SK-N-SH (cell line): ENCODE measurements at places on chromosomes 4 and X. TPM values are rescaled to one million over a fixed set of nuclear protein-coding genes. Genes with fewer than 3 reads are reported as not detected.

Gene MAGEA2B
- polyA plus RNA-seq, result 17.1 and 29.5 TPM in 2 replicates

Gene CNOT6L
- polyA plus RNA-seq, result 2.3 and 2.8 TPM in 2 replicates

Gene PASD1
- 0.03 and 0.08 TPM in 2 replicates for polyA plus RNA-seq

Gene LANCL3
- polyA plus RNA-seq, result under 0.01 TPM in 2 replicates

Gene CYBB
- not detected in 2 replicates for polyA plus RNA-seq

DNA sequence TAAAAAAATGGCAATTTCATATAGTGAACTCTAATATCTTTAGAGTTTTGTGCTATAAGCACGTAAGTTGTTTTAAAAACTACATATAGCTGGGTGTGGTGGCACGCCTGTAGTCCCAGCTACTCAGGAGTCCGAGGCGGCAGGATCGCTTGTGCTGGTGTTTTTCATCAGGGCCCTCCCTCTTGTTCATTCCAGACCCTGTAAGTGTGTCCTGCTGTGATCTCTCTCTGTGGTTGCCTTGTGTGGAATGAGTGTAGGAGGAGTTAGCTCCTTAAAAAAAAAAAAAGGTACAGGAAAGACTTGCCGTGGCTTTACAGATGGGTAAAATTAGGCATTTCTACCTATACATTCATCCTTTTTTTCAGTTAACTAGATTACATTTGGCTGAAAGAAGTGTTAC lies 35.4 kb downstream of the RBBP7 start:
- H3K4me3 ChIP-seq, result no peak overlapping the region
- H3K27ac ChIP-seq, result no peak overlapping the region
- H3K36me3 ChIP-seq, result peaks cover 42% of the 10 kb centered on the region
- H3K27me3 ChIP-seq, result no peaks in the 10 kb centered on the region

- no peak overlapping the region for H3K27ac ChIP-seq
- no peaks in the 10 kb centered on the region for H3K36me3 ChIP-seq
- no peaks in the 10 kb centered on the region for H3K27me3 ChIP-seq
- H3K4me1 ChIP-seq, result no peaks in the 10 kb centered on the region
- H3K4me3 ChIP-seq, result no peak overlapping the region
Observed at GRCh38 chrX:14194711-14195110, 165.0 kb upstream of the GEMIN8 start.

DNA sequence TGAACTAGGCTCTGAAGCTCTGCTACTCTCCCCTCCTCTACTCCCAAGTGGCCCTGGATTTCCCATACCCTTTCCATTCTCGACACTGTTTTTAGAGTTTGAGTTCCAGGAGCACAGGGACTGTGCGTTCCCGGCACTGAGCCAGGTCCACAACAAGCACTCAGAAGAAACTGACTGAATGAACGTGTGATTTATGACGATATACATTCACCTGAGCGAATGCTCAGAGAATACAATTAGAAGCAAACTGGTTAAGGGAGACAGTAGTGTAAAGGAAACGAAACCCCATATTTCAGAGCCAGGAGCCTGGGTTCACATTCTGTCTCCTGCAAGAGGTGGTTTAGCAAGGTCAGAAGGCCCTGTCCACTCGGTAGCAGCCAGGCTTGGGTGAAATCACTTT lies 1.4 kb upstream of the KIAA0232 start:
- H3K4me1 ChIP-seq, result peaks cover 9% of the 10 kb centered on the region
- no peaks in the 10 kb centered on the region; the same call in 1 of the 2 replicates for H3K27me3 ChIP-seq

- H3K4me3 ChIP-seq, result no peak overlapping the region
- H3K4me1 ChIP-seq, result no peaks in the 10 kb centered on the region
- H3K27me3 ChIP-seq, result no peaks in the 10 kb centered on the region
- no peak overlapping the region for H3K27ac ChIP-seq
- no peaks in the 10 kb centered on the region for H3K36me3 ChIP-seq
Observed at GRCh38 chr4:89746377-89746776, 90.6 kb downstream of the SNCA start.

DNA sequence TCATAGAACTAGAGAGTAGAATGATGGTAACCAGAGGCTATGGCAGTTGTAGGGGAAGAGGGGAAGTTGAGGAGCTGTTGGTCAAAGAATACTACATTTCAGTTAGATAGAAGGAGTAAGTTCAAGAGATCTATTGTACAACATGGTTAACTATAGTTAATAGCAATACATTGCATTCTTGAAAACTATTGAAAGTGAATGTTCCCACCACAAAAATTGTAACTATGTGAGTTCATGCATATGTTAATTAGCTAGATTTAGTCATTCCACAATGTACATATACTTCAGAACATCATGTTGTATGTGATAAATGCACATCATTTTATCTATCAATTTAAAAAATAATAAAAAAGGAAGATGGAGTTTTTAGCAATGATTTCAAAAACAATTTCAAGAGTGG lies 125.3 kb upstream of the IL15 start:
- no peak for DNase-seq
- no peaks in the 10 kb centered on the region for H3K27me3 ChIP-seq
- H3K36me3 ChIP-seq, result no peaks in the 10 kb centered on the region
- no peak overlapping the region for H3K27ac ChIP-seq

DNA sequence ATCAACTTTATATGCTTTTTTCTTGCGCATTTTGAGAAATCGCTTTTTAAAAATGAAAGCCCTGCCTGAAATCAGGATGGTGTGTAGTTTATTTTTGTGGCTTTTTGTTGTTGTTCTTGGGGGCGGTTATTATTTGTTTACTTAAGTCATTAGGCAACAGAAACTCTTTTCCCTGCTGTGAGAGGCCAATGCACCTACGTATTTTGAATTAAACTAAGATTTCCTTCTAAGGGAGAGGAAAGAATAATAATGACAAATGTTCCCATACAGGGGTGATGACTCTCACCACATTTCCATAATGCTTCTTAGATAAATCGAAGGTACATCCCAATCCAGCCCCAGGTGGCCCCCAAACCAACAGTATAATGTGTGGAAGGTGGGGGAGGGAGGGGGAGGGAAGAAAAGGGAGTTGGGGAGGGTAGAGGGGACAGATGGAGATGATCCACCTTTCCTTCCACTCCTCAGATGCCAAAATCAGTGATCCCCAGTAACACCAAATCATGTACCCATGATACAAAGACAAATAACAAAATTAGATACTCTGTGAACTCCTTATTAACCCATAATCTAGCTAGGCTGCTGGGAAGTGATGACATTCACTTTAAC lies 39.6 kb downstream of the ZNF827 start:
- no peak overlapping the region for H3K4me3 ChIP-seq
- H3K36me3 ChIP-seq, result peaks cover 28% of the 10 kb centered on the region
- no peaks in the 10 kb centered on the region for H3K4me1 ChIP-seq

GRCh38 chrX:118948270-118948669 lies 26.1 kb upstream of the LONRF3 start:
- no peaks in the 10 kb centered on the region for H3K4me1 ChIP-seq

DNA sequence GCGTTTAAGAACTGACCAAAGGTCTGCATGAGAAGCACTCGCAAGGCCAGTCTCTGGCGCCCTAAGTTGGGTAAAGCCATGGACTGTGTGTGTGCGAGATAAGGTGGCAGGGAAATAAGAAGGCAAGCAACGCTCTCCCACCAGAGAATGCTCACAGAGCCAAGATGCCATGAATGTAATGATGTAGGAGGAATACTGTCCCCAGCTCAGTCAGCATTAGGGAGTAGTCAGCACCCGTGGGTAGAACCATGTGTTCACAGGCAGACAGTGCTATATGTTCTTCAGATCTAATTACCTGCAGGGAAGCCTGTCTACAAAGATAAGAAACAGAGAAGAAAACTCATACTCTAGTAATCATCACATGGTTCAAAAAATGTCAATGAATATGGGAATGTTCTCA lies 68.8 kb downstream of the SEC24D start:
- H3K4me1 ChIP-seq, result peaks cover 53% of the 10 kb centered on the region
- peak overlapping the region; percentile 84; the same call in 1 of the 2 replicates for H3K27ac ChIP-seq
- peaks cover 59% of the 10 kb centered on the region for H3K36me3 ChIP-seq
- DNase-seq, result no peak

DNA sequence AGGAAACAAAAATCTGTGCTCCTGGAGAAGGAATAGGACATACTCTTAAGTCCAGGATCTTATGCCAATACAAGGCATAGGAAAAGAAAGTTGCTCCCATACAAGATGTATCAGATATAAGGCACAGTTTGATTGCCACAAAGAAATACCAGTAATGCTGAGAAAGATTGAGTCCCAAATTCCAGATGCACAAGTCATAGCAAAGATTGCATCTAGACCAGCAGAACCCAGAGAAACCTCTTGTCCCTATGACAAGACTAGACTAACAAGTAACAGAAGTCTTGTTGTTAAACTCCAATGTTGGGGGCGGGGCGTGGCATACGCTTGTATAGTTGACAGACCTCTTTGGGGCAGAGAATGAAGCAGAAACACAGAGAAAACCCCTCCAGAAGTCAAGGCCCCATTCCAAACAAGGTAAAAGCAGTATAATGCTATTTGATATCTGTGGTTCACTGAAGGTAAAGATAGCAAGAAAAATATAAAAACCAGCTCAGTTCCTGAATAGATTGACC lies 671.5 kb upstream of the GRIA3 start:
- no peak overlapping the region for H3K4me3 ChIP-seq
- H3K27ac ChIP-seq, result no peak overlapping the region
- no peaks in the 10 kb centered on the region for H3K36me3 ChIP-seq
- H3K27me3 ChIP-seq, result no peaks in the 10 kb centered on the region
- H3K4me1 ChIP-seq, result no peaks in the 10 kb centered on the region
- DNase-seq, result no peak

DNA sequence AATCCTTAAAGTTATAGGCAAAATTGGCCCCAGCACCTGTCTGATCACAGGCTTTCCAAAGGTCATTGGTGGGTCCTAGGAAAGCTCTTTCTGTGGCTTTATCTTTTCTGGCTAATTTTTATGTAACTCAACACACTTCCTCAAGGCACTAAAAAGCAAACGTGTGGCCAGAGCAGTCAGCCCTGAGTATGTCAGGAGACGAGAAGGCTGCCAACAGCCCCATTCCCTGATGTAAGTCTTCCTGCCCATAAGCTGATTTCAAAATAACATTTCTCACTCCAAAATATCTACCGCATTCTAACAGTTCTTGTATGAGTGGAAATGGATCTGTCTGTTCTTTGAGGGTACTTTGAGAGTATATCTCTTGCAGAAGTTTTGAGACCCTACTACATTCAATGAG lies 25.5 kb upstream of the FUNDC1 start:
- no peak for DNase-seq
- no peak overlapping the region for H3K4me3 ChIP-seq
- H3K27ac ChIP-seq, result no peak overlapping the region
- H3K27me3 ChIP-seq, result peaks cover 5% of the 10 kb centered on the region; the same call in 1 of the 2 replicates
- H3K4me1 ChIP-seq, result no peaks in the 10 kb centered on the region

DNA sequence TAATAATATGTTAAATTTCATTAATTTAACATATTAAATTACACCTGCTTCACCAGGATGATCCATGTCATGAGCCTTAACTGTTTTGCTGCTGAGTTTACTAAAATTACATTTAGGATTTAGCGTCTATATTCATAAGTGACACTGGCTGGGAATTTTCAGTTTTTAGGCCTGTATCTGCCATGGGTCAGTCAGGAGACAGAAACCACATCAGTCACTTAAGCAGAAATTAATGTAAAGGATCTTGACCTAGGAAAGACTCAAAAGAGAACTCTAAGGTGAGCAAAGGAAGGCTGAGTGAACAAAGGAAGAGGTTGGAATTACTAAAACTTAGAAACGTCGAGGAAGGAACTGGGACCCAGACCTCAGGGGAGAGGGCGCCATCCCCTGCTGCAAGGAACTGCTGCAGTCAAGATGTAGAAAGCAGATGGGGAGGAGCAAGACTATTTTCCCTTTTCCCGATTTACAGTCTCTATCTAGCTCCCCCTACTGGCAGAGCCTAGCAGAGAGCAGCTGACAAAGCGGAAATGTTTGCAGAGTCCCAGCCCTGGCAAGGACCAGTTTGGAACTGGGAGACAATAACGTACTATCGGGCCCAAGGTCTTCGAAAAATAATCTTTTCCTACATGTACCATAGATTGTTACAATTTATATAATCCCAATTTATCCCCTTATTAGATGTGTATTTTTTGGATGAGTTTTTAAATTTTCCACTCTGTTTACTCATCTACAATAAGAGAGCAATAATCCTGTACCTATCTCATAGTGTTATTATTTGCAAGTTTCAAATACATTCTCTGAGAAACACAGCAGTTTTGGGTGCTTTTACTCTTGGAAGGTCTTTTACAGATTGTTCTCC lies 22.6 kb upstream of the RBBP7 start:
- no peak overlapping the region for H3K27ac ChIP-seq
- DNase-seq, result peak; percentile 67
- H3K4me3 ChIP-seq, result no peak overlapping the region; the same call in 1 of the 2 replicates
- H3K36me3 ChIP-seq, result no peaks in the 10 kb centered on the region
- peaks cover 12% of the 10 kb centered on the region for H3K27me3 ChIP-seq
- no peaks in the 10 kb centered on the region for H3K4me1 ChIP-seq
